Cerebellar nuclear complex (tissue), 1 donor: ENCODE measurements at places on chromosomes 4 and X.

GRCh38 chr4:183038436-183038835 is 60.6 kb upstream of the WWC2 start:
- no peak for DNase-seq

GRCh38 chr4:90876296-90876695 is 749.1 kb downstream of the CCSER1 start:
- no peak for DNase-seq

GRCh38 chrX:111322231-111322855 is 52.1 kb upstream of the CAPN6 start:
- no peak for DNase-seq

GRCh38 chr4:158875026-158875425 is 106.2 kb downstream of the FNIP2 start:
- no peak for DNase-seq

GRCh38 chr4:77818602-77819403 is at the start of gene CNOT6L:
CNOT6L (minus strand) TSS chr4:77819368; CDS start chr4:77819308, 60 bp downstream.
- DNase-seq, result no peak

DNA sequence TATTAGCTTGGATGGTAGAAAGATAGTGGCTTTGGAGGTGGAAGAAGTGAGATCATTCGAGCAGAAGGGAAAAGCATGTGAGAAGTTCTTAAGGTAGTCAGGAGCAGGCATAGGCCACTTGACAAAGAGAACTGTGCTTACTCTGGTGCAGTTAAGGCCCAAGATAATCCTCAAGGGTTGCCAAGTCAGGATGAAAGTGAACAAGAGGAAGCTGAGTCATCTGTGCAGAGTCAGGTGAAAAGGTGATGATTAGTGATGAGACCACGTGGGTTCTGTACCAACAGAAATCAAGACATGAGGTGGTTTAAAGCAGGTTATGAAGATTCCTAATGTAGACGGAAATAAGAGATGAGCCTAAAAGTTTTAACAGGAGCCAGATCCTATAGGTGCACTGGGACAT is 369.8 kb downstream of the DTHD1 start:
- no peak for DNase-seq

- DNase-seq, result no peak
These were observed 60.8 kb upstream of the DHX15 start for GRCh38 chr4:24644983-24645764.

DNA sequence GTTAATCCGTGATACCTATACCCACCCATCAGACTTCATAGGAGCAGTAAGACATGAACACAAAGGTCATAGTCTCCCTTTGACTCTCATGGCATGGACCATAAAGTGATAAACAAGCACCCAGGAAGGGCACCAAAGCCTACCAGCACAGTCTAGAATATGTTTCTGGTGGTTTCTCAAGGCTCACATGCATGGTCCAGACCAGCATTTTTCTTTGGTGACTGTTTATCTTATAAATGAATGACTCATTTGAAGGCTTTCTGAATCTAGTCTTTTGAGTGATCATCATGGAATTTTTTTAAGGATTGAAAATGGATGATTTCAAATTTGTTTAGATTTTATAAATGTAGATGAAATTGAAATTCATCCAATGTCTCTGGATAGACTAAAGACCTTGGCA is 32.0 kb upstream of the AMELX start:
- no peak for DNase-seq

DNA sequence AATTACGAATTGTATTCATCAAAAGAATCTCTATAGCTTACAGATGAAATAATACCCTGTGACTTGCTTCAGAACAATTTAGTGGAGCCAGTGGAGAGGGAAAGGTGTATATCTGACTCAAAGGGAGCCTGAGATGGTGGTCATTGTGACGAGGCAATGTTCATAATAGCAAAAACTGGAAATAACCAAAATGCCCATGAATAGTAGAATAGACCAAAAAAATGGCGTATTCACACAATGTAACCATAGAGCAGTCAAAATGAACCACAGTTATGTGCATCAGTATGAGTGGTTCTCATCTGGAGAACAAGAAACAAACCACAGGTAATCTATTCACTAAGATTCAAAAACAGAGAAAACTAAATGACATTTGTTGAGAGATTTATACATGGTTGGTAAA is 125.3 kb upstream of the CLNK start:
- no peak for DNase-seq

DNA sequence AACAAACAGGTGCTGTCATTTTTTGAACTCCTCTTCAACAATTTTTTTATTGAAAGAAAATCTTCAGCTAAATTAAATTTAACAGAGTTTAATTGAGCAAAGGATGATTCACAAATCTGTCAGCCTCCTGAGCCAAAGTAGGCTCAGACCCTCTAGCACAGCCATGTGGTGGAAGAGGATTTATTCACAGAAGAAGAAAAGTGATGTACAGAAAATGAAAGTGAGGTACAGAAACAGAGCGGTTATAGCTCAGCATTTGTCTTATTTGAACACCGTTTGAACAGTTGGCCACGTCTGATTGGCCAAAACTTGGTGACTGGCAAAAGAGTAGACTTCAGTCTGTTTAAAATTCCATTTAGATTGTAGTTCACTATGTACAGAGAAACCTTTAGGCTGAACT is 217.3 kb downstream of the SPANXN1 start:
- DNase-seq, result no peak

DNA sequence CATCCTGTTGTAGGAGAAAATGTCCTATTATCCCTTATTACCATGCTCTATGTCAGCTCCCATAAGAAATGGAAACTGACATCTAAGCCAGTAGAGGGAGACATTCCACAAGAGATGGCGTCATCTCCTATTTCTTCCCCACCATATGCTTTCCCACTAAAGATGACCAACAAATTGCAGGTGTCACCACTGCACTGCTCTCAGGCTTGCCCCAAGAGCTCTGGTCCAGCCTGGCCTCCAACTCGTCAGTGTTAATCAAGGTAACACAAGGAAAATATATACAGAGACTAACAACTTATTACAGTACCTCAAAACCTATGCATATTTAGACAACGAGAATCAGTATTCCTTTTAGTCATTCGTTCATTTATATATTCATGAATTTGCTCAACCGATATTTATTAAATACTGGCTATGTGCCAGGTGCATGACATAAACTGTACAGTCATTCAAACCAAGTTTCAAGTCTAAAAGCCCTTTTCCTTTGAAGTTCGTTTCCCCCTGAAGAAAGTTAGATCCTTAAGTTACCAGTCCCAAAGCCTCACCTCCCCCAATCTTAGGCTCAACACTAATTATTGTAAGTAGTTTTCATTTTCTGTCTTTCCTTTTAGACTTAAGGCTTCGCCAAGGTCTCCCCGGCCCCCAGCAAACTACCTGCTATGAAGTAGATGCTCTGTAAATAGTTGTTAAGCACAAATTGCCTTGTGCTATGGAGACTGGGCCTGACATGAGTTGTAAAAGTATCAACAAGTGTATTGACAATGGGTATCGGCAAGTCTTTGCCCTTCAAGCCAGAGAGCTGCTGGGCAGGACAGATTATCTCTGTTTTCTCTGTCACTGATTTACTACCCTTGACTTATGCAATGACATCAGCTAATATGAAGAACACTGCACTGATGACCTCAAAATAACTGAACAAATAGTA is 3.1 kb upstream of the FGB start:
- no peak for DNase-seq

GRCh38 chr4:153120235-153120634 is 84.0 kb upstream of the TRIM2 start:
- DNase-seq, result no peak

- no peak for DNase-seq
These were observed 195.7 kb downstream of the GASK1B start for GRCh38 chr4:157977086-157977485.

GRCh38 chr4:154642373-154643009 is 30.0 kb upstream of the FGG start:
- DNase-seq, result no peak

DNA sequence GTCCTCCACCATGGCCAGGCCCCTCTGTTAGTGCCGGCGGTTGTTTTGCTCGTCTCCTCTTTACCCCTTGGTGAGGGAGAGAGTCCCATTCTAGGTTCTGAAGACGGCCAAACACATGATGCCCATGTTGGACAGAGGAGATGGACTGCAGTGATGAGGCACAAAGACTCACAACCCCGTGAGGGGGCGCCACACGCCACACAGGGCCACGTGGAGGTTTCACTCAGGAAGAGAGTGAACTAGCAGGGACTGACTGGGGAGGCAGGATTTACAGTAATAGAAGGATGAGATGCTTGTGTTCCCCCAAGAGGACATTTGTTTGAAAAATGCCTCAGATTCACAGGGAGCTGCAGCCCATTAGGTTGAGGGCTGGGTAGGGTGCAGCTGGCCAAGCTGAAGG is 655.3 kb upstream of the FRG1 start:
- DNase-seq, result no peak

DNA sequence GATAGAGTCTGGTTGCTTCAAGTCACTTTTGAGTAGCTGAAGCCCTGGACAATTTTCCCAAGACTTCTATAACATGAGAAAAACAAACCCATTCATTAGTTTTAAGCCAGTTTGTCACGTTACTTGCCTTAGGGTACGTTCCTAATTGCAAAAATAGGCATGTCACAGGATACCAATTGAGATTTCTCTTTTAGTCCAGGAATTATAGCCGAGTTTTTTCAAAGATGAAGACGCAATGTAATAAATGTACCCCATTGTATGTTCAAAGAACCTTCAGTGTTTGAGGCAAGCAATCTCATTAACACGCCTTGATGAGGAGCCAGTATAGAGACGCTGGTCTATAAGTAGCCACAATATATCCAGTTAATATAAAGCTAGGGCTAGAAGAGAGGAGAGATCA is 534.2 kb downstream of the INPP4B start:
- no peak for DNase-seq

- DNase-seq, result no peak
These were observed 34.0 kb downstream of the HSD17B11 start for GRCh38 chr4:87356832-87357526.

- DNase-seq, result no peak
These were observed 54.1 kb downstream of the AMELX start for GRCh38 chrX:11347300-11347699.

DNA sequence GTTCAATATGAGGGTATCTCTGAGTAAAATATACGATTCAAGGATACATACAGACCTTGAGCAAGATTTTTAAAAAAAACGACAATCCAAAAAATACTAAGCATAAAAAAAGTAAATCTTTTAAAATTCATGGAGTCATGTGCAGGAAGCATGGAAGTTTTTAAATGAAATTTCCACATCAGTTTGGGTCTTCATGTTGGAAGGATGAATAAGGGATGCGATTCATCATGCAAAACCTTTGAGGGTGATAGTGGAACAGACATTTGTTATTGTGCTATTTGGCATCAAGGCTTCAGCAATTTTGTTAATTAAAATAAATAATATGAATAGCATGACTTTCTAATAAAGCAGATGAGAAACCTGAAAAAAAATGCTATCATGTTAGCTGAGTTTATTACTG is 815.0 kb upstream of the PCDH10 start:
- DNase-seq, result no peak

DNA sequence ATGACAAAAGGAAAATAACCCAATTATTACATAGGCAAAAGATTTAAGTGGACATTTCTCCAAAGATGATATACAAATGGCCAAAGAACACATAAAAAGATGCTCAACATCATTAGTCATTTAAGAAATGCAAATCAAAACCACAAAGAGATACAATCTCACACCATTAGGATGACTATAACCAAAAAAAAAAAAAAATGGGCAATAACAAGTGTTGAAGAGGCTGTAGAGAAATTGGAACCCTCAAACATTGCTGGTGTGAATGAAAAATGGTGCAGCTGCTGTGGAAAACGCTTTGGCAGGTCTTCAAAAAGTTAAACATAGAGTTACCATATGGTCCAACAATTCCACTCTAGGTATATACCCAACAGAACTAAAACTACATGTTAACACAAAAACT is 5.6 kb upstream of the PRDX4 start:
- no peak for DNase-seq

DNA sequence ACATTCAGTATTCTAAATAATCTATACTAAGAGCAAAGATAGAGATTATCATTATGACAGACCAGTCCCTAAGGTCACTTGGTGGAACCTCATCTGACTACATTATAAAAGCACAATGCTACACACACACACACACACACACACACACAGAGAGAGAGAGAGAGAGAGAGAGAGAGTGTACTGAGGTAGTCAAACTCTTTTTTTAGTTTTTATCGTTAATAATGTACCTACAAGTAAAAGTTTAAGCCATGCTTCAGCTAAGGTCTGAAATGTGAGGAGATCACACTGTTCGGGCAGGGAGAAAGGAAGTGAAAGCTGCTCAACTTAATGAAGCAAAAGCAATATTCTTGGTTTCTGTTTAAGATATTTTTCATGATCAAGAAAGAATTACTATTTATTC is 75.8 kb upstream of the CCDC160 start:
- no peak for DNase-seq

- no peak for DNase-seq
These were observed 380.6 kb downstream of the RAB28 start for GRCh38 chr4:13103382-13104015.

DNA sequence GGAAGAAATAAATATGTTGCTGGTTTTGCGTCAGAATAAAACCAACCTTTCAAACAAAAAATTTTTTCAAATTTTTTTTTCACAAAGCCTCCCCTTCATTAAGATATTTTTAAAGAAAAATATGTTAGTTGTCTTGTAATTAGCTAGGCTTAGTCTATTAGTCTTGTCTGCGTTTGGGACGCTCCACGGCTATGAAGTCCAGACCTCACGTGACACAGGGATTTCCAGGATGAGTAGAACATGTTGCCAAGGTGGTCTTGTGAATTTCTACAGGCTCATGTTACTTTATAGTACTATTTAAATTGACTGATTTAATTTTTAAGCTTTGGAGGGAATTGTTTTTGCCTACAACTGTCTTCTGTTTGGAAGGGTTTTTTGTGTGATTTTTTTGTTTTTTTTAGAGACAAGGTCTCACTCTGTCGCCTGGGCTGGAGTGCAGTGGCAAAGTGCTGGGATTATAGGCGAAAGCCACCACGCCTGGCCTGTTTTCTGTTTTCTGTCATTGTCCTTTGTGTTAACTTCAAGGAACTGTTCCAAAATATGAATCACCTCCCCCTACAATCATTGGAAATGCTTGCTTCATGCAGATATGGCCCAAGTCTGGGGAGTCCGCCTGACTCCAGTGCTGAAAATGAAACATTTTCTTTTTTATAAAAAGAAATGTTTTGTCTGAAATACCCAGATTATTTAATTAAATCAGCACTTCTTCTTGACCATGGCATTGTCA is 26.2 kb downstream of the TMEM144 start:
- DNase-seq, result no peak

DNA sequence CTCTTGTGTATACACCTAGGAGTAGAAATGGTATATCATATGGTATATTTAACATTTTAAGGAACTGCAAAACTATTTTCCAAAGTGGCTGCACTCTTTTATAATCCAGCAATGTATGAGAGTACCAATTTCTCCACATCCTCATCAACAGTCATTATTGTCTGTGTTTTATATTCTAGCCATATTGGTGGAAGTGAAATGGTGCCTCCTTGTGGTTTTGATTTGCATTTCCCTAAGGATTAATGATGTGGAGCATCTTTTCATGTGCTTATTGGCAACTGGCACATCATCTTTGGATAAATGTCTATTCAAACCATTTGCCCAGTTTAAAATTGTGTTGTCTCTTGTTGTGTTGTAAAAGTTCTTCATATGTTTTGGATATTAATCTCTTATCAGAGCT is 9.6 kb downstream of the BMP15 start:
- DNase-seq, result no peak
